Activated naive CD4-positive, alpha-beta T cell treated with Interleukin-2 at 50 U/mL for 16 hours (primary cell): ENCODE measurements at places on chromosomes 1 and 21.

- no peak for DNase-seq
These were observed 13.1 kb downstream of the OPTC start for GRCh38 chr1:203506858-203507626.

DNA sequence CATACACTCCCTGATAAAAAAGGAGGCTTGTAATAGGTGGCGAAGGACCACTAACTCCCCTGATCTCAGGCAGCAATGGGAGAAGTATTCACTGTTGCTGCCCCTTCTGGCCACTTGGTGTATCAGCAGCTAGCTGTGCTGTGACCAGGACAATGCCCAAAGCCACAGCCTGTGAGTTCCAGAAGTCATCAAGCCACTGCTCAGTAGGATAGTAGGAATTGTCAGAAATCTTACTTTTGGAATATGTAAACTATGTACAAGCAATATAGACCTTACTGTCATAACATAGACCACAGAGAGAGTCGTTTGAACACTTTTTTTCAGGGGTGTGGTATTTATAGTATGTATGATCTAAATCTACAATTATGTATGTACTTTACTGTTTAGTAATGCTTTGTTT lies 248.3 kb upstream of the CAMK1G start:
- no peak for DNase-seq

DNA sequence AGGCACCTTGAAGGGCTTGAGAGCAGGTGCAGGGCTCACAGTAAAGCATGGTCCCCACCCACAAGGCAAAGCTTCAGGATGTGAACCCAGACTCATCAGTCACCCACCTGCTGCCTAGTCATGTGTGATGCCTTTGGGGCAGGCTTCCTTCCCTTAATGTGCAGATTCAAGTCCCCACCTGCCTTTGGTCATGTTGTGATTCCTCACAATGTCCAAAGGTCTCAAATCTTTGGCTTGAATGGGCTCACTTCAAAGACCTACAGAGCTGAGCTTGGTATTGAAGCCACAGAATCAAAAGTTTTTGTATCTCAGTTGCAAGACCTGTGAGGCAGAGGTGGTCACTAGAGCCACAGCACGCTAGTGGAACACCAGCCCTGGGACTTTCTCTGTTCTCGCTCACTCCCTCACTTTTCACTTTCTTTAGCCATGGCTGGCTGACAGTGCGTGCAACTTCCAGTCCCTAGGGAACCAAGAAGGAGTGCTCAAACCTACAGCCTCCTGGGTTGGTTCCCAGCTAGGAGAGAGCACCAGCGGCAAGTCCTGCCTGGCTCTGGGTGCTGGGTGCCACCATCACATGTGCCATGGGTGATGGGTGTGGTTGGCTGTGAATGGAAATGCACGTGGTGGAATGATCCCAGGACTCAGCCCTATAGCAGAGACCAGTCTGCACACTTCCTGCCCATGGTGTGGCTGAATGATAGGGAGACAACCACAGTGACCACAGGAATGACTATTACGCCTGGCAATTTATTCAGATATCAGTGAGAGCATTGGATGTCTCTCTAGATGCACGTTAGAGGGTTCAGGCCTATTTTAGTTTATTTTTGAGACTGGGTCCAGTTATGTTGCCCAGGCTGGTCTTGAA lies 26.4 kb upstream of the CLIC6 start:
- DNase-seq: no peak

DNA sequence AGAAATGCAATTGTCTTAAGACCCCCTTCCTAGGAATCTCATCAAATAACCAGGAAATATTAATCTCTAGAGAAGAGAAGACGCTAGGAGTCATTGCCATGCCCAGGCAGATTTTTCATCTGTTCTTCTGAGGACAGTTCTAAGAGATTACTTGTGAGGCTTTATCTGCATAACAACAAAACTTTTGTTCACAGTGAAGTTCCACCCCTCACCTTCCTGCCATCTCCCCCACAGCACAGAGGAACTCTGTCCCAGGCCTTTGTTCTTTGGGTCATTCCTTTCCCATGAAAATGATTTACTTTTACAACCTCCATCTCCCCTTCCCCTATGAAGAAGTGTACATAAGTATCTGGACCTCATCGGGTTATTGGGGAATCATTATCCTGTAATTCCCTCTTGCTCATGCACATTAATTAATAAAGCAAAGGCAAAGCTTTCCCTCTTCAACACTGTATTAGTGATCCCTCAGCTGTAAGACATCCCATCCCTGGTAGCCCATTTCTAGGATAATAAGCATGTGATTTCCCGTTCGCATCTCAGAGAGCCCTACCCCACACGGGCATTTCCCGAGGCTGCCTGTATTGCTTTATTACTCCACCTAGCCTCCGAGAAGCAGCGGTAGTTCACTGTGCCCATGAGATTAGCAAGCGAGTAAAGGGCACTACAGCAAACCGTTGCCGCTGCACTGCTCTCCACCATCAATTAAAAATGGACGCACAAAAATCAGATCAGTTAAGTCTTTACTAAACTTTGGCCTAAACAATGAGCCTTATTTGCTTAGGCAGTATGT lies 384.4 kb upstream of the CAMK1G start:
- DNase-seq: no peak

- no peak for DNase-seq
These were observed 71.0 kb upstream of the GNG4 start for GRCh38 chr1:235720544-235720943.

DNA sequence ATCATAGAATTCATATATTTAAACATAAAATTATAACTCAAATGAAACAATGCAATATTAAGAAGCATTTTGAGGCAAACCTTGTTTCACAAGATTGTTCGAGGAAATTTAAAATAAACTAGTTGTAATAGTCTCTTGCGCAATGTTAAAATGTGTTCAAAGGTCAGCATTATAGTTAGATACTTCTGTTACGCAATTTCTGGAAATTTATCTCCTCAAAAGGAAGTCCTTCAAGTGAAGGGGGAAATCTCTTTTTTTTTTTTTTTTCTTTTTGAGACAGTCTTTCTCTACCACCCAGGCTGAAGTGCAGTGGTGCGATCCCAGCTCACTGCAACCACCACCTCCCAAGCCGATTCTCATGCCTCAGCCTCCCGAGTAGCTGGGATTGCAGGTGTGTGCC lies 52.1 kb downstream of the FMO4 start:
- DNase-seq: no peak

DNA sequence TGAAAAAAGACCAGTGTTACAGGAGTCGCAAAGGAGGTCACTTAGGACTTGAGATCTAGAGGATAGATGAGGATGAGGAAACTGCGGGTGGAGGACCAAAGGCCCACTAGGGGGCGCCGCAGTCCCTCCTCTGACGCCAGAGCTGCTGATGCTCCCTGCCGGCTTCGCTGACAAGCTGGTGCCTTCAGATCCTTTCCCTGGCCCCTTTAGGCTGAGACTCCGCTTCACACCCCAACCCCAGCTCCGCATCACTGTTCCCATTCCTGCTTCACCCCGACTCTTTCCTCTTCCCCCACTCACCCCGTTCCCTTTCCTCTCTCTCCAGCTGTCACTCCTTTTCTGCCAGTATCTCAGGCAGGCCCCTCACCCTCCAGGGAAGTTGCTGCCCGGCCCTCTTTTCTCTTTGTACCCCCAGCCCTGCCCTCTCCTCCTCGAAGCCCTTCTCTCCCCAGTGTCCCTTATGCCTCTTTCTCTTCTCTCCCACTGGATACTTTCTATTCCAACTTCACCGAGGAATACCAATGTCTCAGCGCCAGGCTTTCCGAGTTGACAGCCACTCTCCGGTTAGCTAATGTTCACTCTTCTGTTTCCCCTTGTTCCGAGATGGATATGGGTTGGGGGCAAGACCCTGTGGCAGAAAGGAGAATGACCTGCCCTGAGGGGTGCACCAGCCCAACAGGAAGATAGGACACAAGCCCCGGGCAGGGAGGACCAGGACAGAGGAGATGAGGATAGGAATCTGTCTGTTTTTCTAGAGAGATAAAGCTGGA lies 4.5 kb downstream of the KCNJ9 start:
- peak; percentile 78 for DNase-seq
